ENCODE measurements at places on chromosomes 7 and 10. TPM values are rescaled to one million over a fixed set of nuclear protein-coding genes. Genes with fewer than 3 reads are reported as not detected.

- no peak for DNase-seq
Observed at GRCh38 chr7:83159731-83160130, 3.0 kb downstream of the PCLO start.

DNA sequence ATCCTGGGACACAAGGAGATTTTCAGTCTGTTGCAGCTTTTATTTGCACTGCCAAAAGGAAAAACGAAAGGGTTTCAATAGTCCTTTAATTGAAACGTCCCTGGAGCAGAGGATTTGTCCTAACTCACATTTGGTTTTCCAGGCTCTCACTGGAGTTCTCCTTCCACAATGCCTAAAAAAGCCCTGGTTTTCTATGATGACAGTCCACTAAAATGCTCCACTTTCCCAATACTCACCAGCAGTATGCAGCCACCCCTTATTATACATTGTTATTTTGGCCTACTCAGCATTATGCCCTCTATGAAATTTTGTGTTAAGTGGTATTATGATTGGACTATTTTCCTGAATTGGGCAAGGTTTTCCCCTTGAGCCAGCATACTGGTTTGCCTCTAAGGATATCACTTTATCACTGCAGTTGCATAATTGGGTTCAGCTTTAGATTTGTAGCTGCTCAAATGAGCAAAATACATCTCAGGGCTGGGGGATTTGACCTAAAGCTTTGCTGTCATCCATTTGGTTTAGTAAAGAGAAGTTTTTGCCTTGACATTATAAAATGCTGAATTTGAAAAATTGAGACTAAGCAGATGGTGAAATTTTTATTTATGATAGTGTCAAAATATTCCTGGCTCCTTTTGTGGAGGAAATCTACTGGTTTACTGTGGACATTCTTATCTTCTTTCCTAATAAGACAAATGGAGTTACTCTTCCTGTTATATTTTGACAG is 239.2 kb downstream of the RNLS start:
- no peak for DNase-seq

DNA sequence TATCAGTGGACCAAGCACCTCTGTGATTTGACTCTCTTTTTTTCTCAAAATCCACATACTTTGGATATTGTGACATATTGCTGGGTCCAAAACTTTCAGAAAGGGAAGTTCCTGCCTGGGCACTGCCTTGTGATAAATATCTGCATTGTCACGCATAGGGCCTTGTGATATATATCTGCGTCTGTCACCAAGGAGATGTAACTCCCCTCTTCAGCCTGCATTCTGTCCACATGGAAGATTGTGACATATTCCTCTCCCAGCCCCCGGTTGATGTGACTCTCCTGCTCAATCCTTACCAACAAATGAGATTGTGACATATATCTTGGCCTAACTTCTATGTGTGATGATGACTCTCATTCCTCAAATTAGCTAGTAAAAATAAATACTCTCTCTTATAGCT is 25.4 kb upstream of the ZNF107 start:
- DNase-seq: no peak

The RBP3 gene
- not detected for polyA plus RNA-seq

The PLA2G12B gene
- polyA plus RNA-seq: 7.7 TPM
